ENCODE measurements at places on chromosomes 5 and 9. TPM values are rescaled to one million over a fixed set of nuclear protein-coding genes. Genes with fewer than 3 reads are reported as not detected.

The ANKRD18B gene
- 5.3 TPM for total RNA-seq

The SNCB gene
- not detected for total RNA-seq

The FLT4 gene
- 0.48 TPM for total RNA-seq

The WDR36 gene
- 62.1 TPM for total RNA-seq

The GLE1 gene
- total RNA-seq: 8.7 TPM

The TICAM2 gene
- 3.1 TPM for total RNA-seq

The SLIT3 gene
- total RNA-seq: 82.6 TPM

The GFI1B gene
- 0.48 TPM for total RNA-seq

The ST8SIA4 gene
- 13.5 TPM for total RNA-seq

The MYMK gene
- total RNA-seq: not detected

The PCDHB11 gene
- 5.1 TPM for total RNA-seq

The GNA14 gene
- total RNA-seq: 1.2 TPM

The PCA3 gene
- total RNA-seq: 8.4 TPM

The LRSAM1 gene
- 19.5 TPM for total RNA-seq

The LECT2 gene
- total RNA-seq: not detected

The ATP10B gene
- 2.2 TPM for total RNA-seq

The MYOZ3 gene
- total RNA-seq: 10.4 TPM

The LCN12 gene
- not detected for total RNA-seq

The TNPO1 gene
- total RNA-seq: 114 TPM

The SMIM33 gene
- 0.72 TPM for total RNA-seq

The CCL27 gene
- not detected for total RNA-seq

The PCDHAC2 gene
- 3.4 TPM for total RNA-seq

The DRD1 gene
- total RNA-seq: 2.4 TPM

The CCDC187 gene
- 1.7 TPM for total RNA-seq

The AHRR gene
- 18.3 TPM for total RNA-seq

The SPAG8 gene
- 5.1 TPM for total RNA-seq

The ADGRD2 gene
- total RNA-seq: not detected

The PCSK1 gene
- 0.96 TPM for total RNA-seq

The CSNK1A1 gene
- 248 TPM for total RNA-seq

The GRM6 gene
- 0.96 TPM for total RNA-seq

The TMCO6 gene
- total RNA-seq: 7.5 TPM

The FOXI1 gene
- total RNA-seq: 0.48 TPM

The ZFP2 gene
- 8.7 TPM for total RNA-seq

The ADAMTS2 gene
- 152 TPM for total RNA-seq

The CTXN3 gene
- total RNA-seq: 2.6 TPM

The SPINK4 gene
- total RNA-seq: not detected

The CDH6 gene
- 16.1 TPM for total RNA-seq

The OTULINL gene
- 3.1 TPM for total RNA-seq

The RAD50 gene
- total RNA-seq: 35.9 TPM

Data from umbilical cord (tissue), 2 donors.